ENCODE measurements at places on chromosomes 11 and 22.

DNA sequence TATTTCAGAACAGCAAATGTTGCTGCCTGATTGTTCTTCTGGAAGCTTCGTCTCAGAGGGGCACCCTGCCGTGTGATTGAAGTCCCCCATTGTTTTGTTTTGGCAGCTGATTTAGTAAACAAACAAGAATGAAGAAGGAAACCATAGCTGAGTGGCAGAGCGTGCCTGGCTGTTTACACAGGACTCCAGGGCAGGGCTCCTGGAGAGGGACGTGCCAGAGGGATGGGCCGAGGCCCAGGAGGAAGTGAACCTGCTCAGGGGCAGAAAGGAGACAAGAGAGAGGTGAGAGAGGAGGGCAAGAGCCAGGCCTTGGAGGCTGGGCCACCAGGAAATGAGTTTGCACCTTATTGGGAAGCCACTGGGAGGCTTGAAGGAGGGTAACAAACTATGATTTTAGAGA is 85.5 kb upstream of the B3GAT1 start:
- DNase-seq: no peak

DNA sequence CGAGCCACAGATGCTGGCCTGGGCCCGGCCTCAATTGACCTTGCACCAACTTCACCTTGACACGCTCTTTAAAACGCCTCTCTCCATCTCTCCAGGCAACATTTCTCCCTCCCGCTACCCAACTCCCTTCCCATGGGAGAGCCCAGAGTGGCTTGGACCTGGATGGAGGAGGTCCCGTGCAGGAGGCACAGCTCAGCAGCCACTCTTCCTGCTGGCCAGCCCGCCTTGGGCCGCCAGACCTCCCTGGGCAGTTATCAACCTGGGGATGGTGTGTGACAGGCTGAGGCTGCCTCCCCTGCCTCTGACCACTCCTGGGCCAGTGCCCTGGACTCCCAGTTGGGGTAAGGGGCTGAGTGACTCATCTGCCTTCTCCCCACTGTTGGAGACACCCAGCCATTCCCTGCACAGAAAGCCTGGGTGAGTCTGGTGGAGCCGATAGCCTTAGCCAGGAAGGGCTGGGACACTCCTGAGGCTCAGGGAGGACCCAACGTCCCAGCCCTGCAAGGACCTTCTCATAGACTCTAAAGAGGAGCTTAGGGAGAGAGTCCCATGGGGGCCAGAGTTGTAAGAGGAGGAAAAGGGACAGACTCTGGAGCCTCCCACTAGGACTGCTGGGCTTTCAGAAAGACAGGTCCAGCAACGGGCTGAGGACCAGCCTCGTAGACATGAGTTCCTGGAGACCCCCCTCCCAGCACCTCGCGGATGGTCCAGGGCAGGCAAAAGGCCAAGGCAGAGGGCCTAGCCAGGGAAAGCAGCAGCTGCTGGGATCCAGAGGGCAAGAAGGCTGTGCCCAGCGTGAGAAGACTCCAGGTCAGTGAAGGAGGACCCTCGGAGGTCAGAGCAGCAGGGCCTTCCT is 131.7 kb downstream of the CEP164 start:
- DNase-seq: no peak

- DNase-seq: no peak
Measured at GRCh38 chr11:71293961-71294782, 41.8 kb upstream of the SHANK2 start.

DNA sequence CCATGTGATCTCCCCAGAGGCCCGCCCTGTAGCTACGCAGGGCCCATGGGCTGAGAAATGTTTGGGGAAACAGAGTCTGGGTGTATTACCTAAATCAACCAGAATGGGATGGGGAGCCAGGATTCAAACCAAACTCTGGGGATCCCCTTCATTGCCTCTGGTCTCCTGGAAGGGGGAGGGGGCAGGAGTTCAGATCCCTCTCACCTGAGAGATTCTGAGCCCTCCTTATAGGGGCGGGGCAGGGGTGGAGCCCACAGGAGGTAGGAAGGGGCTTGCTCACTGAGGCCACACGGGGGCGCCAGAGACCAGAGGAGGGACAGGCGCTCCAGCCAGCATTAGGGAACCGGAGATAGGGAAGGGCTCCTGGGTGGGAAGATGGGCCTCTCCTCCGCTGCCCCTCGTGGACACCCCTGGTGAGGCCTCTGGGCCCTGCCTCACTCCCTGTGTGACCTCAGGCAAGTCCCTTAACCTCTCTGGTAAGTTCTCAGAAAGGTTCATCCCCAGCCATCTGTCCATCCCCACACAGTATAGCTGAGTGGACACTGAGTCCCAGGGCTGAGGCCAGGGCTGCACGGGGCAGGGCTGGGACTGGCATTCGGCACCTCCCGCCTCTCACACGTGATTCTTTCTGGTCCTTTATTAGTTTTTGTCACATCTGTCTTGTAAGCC is 2.7 kb upstream of the CDC42BPG start:
- DNase-seq: peak; percentile 90

DNA sequence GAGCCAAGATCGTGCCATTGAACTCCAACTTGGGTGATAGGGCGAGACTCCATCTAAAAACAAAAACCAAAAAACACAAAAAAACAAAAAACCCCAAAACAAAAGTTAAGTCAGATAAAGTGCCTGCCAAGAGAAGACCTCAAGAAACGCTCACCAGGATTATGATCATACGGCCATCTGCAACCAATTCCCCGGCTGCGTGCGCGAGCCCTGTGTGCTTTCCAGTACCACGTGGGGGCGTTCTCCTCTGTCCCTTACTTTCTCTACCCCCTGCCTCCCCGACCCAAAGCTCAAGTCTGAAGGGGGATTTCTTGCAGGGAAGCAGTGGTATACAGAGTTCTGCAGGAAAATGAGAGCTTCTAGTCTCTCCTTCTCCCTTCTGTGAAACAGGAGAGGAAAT is 10.5 kb upstream of the RPS19BP1 start:
- DNase-seq: no peak

DNA sequence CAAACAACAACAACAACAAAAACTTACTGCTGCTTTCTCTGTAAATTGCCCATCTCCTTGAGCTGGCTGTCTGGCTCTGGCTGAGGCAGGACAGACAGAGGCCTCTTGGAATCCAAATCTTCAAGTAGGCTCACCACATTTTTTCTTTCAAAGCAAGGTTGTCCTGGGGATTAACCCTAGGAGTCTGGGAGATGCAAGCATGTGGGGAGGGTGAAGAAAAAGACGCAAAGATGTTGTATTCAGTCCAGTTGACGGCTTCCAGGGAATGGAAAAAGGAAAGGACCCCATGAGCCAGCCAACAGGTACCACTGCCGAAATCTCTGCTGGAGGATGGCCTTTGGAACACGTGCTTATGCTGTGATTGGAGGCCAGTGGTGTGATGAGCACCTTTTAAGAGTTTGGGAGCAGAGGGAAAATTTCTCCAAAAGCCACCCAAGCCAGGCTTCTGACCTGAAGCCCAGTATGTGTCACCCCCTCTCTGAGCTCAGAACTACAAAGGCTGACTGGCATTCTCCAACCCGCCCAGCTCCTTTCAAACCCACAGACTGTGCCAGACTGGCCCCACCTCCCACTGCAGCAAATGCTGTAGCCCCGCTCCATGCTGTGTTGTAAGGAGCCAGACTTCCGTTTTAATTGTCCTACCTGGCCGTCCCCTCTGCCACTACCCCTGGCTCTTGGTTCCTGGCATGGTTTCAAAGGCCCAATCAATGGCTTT is 10.8 kb downstream of the BLID start:
- DNase-seq: no peak

DNA sequence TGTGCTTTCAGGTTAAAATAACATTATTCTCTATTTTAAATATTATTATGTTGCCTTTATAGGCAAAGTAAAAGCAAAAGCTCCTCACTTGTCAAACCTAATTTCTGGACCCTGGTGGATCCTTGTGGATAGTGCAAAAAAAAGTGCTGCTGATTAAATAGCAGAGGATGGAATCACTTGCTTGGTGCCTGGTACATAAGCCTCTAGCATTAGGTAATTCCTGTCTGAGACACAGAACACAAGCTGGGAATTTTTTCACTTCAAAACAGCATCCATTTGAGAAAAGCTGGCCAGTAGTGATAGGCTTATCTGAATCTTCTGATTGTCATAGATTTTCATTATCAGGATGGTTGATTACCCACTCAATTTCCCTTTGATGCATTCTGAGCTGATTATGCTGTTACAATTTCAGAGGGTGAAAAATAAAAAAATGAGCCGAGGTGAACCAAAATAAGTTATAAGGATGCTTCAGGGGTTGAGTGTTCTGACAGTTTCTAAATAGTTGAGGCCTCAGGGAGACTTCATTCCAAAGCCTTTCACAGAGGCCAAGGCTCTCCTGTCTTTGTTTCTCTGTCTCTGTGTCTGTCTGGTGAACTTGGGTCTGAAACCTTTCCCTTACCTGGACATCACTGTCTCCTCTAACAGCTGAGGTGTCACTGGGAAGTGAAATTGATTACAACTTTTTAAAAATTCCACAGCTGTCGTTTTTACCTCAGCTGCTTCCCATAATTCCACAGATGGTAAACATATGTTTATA is 242.9 kb downstream of the NELL1 start:
- DNase-seq: no peak

DNA sequence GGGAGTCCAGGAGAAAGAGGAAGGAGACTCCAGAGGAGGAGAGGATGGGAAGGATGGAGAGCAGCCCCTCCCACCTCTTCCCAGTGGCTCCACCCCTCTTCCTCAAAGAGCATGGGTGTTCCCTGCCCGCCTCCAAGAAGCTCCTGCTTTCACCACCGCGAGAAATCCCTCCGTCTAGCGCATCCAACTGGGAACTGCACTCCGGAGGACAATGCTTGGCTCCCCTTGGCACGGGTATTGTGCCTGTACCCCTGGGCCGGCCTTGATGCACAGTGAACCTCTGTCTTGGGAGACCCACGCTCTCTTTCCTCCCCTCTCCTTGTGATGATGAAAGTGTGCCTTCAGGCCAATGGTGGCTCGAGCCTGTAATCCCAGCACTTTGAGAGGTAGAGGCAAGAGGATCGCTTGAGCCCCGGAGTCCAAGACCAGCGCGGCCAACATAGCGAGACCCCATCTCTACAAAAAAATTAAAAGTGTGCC is 14.9 kb upstream of the ADA2 start:
- no peak for DNase-seq
